Cerebellar cortex (tissue), 1 donor: ENCODE measurements at places on chromosomes 11 and 22.

GRCh38 chr11:133501643-133502539, 30.4 kb downstream of the OPCML start:
- DNase-seq: no peak

DNA sequence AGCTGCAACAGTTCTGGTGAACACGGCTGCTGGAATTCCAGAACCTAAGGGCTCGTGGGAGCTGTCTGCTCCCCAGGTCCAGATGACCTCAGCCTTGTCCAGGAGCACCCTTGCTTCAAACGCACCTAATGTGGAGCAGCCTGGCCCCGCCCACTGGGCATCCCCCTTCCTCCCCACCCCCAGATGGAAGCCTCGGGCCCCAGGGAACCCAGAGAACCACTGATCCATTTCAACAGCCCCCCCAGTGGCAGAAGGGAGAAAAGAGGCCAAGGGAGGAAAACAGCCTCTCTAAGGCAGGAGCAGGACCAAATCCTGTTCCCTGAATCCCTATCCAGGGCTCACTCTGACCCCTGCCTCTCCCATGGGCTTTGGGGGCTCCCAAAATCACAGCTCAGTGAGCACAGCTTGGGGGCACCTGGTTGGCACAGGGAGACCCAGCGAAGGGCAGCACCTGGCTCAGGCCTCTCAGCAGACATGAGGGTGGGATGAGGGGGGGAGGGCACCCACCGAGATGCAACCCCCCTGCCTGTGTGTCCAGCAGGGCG, 1.2 kb downstream of the CYTH4 start:
- no peak for DNase-seq

DNA sequence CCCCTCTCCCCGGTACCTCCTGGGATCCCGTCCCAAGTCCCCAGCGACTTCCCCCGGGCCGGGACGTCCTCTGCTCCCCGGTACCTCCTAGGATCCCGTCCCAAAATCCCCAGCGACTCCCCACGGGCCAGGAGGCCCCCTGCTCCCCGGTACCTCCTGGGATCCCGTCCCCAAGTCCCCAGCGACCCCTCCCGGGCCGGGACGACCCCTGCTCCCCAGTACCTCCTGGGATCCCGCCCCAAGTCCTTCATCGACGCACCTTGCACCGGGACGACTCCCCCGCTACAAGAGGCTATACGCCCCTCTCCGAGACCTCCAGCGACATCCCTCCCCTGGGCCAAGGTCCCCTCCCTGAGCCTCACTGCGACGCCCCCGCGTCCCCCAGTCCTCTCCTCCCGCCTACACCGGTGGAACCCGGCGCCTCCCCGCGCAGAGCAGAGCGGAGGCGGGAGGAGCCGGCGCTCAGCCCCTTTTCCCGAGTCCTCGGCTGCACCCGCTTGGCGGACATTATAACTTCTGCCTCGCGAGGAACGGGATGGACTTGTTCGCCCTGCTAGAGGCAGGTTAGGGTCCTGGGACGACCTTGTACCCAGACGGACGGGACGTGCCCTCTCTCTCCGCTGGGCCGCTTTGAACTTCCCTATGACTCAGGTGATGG, 912 bp downstream of the KREMEN1 start:
- peak; percentile 40 for DNase-seq

GRCh38 chr11:88799771-88800500, 265.8 kb downstream of the GRM5 start:
- DNase-seq: peak; percentile 5

DNA sequence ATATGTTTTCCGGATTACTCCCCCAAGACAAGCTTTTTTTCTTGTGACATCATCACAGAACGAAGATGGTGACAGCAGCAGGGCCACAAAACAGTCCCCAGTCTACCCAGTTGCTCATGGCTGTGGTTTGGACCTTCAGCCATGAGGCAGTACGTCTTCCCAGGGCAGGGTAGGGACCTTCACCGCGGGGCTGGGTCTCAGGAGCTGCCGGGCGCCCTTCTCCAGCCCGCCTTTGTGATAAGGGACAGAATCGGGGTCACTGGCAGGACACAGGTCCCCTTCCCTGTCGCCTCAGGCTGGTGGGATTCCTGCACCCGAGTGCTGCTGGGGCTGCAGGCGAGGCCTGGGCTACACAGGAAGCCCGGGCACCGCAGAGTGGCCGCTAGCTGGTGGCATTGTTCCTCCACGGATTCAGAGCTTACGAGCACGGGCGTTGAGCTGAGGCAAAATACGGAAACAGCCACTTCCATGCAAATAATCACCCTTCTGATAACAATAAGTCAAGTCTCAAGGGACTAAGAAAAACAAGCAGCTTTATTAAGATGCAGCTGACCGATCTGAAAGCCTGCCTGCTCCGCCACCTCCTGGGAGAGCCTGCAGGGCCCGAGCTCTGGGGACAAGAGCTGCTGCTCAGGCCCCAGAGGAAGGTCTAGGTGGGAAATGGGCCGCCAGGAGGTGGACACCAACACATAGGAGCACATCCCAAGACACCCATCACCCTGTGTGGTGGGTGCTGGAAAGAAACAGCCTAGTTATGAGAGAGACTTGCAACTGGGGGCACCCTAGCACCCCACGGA, 12.3 kb downstream of the TBX1 start:
- no peak for DNase-seq

- DNase-seq: no peak
Observed at GRCh38 chr11:77201991-77202841, 74.2 kb downstream of the MYO7A start.

DNA sequence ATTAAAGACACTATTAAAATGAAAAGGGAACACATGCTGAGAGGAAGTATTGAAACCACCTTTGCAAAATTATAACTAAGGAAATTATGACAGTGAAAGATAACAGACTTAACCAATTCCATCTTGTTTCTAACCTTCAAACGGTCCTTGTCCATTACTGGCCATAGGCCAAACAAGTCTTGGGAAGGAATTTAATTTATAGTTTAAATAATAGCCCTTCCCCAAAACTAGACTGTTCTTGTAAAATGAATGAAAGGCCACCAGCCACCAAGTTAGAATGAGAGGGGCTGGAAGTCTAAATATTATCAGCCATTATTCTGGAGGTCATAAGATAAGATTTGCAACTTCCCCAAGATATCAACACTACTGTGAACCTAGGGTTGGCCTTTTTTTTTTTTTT, 1.8 kb upstream of the TALDO1 start:
- DNase-seq: no peak

GRCh38 chr11:61636676-61637075, 43.5 kb upstream of the DAGLA start:
- DNase-seq: no peak

- DNase-seq: no peak
Observed at GRCh38 chr11:134932761-134933160, 520.7 kb upstream of the B3GAT1 start.

GRCh38 chr11:76453248-76453647, 8.4 kb downstream of the EMSY start:
- no peak for DNase-seq

GRCh38 chr11:13963169-13963948, 836 bp downstream of the SPON1 start:
- no peak for DNase-seq

GRCh38 chr11:561148-562003, 606 bp downstream of the RASSF7 start:
- DNase-seq: no peak

GRCh38 chr11:35098855-35099254, 40.1 kb upstream of the CD44 start:
- no peak for DNase-seq

DNA sequence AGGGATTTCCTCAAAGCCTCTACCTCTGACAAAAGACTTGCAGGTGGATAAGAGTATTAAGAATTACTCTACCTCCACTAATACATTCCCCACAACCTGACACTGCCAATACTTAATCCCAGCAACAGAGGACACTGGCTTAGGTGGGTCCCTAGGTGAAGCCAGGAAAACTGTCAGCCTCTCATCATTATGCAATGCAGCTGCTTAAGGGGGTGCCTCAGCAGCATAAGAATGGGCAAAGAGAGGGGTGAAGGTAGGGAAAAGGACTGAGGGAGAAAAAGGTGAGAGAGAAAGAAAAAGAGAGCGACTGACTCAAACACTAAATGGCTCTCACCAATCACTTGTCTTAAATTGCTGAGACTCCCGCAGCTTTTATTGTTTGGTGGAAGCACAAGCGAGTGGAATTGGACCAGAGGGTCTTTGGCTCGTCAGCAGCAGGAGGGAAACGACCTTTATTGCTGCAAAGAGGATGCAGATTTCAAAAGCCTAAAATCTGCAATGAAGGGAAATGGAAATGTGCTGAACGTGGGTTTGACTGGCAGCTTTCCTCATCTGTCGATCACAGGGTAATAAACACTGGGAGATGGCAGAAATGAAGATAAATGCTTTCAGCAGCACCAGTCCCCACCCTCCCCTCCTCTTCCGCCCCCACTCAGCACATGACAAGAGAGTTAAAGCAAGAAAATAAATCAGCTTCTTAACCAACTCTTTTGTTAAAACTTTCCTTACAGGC, 64.9 kb upstream of the CHRM4 start:
- no peak for DNase-seq

DNA sequence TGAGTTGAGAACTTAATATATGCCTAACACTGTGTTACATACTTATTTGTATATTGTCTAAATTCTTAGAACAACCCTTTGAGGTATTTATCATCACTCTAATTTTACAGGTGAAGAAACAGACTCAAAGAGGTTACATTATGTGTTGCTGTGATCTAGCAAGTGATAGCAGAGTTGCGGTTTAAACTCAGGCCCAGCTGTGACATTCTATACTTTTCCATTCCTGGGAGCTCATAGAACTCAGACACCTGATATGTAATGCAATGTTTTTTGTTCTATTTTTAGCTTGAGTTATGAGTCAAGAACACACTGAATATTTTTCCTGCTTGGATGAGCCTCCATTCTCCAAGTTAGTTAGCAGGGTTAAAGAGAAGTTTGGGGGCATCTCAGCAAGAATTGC, 449.7 kb upstream of the DDI1 start:
- no peak for DNase-seq

DNA sequence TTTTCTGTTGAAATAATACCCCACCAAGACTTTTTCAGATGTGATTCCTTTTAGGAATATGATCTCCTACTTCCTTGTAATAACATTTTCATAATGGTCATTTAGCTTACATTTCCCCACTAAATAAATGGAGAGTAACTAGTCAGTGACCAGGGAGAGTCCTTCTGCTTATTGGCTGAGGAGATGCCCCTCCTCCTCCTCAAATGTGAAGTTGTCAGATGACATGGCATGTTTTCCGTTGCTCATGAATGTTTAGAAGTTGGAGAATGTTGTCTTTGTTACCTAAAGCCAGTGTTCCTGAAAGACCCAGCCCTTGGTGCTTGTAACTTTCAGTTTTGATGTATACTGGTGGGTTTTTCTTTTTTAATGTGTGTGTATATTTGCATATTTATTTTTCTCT, 38.2 kb downstream of the CSRP3 start:
- DNase-seq: no peak

- DNase-seq: no peak
Observed at GRCh38 chr11:64545619-64546018, 45.4 kb upstream of the SLC22A12 start.

DNA sequence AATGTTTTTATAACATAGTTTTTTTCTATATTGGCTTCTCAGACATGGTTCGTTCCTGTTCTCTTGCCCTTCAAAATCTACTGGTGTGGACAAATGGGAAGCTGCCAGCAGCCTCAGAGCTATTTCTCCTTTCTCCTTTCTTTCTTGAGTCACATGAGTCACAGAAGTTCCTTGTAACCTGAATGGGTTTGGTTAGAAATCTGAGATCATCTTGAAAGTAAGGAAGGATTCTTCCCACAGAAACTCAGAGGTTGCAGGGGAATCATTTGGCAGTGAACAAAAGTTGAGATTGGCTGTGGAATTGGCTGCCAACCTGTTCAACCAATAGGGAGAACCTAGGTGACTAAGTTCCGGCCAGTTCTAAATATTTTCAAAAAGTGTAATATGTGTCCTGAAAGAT, 12.5 kb downstream of the PLET1 start:
- no peak for DNase-seq

DNA sequence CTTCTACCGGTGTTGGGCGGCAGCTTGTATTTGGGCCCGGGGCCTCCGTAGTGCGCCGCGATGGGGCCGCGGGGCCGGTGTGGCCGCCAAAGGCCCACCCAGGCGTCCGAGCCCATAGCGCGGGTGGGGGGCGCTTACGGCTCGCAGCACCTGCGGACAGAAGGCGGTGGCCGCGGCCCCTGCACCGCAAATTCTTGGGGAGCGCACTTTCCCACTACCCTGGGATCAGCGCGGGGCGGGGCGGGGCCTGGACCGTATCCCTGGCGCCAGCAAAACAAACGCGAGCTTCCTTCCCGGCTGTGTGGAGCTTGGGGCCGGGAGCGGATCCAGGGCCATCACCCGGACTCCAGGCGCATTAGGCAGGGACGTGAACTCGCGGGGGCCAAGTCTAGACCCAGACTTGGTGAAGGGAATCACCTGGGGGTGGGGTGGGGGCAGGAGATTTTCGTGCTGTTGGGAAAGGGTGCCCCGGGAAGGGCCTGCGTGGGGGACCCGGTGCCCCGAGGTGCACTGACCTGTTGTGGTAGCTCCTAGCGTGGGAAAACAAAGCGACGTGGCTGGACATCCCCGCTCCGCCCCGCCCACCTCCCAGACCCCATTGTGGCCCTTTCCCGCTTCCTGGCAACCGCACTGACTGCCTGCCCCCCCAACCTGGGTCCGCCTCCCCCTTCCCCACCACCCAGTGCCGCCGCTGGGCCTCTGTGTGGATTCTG, 2.3 kb upstream of the TYMP start:
- peak; percentile 33 for DNase-seq

- DNase-seq: no peak
Observed at GRCh38 chr11:97989121-97989520, 1031.6 kb upstream of the CNTN5 start.

DNA sequence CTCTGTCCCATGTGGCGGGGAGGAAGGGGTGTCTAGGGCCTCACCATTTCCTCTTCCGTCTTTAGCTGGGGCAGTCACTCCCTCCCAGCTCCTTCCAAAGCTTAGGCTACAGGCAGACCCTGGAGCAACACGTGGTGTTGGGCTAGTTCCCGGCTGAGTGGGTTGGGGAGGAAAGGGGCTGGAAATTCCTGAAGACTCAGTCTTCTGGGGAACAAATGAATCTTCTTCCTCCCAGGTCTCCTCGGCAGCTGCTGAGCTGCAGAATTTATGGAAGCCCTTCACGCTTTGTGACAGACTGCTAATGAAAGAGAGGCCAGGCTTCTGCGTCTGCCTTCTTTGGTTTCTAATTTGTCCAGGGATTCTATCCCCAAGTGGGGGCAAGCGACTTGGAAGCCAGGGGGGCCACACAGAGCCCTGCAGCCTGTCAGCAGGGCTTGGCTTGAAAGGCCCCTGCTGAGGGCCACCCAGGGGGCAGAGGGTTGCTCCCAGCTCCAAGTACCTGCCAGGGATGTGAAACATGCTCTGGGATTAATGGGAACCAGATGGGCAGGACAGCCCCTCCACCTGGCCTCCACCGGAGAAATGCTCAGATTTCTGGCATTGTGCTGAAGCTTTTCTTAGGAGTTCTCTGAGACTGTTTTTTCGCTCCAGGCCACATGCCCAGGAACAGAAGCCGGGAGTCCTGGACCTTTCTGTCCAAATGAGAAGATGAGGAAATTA, 123.1 kb downstream of the PKNOX2 start:
- DNase-seq: peak; percentile 77

DNA sequence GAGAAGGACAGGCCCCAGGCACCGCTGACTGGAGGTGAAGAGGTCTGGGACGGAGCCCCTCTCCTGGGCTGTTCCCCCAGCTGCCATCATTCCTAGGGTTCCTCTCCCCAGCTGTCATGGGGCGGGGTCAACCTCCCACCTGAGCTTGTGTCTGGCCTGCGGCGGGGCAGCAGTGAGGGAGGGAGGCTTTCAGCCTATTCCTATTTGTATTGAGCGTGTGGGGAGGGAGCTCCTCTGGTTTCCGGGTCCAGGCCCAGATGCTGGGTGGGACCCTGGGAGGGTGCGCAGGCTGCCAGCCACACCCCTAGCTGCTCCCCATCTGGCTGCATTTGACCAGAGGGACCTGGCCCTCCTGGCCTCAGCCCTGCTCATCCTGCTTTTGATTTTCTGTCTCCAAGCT, 13.7 kb downstream of the TSPAN4 start:
- no peak for DNase-seq
